Hematopoietic multipotent progenitor cell treated with erythropoietin and hydrocortisone succinate and interleukin-3 and kit ligand, for 6 days (in vitro differentiated cells): ENCODE measurements at places on chromosomes 11 and 22.

DNA sequence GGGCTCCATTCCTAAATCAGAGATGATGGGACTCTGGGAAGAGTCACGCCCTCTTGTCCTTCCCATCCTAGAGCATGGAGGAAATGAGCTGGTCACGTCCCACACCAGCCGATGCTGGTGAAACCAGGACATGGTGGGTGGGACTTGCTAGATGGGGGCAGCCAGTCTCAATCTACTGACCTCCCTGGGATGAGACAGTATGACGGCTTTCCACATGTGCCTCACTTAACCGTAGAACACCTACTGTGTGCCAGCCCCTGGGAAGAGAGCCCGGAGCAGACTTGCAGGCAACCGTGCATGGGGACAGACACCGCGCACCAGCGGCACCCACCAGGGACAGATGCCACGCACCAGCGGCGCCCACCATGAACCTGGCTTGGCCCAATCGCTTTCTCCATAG lies 3.8 kb downstream of the OSBPL5 start:
- DNase-seq = no peak

- no peak for DNase-seq
Measured at GRCh38 chr11:117781627-117782026, 15.4 kb downstream of the DSCAML1 start.

GRCh38 chr11:57487920-57488659 lies 27.4 kb downstream of the SLC43A1 start:
- DNase-seq = no peak

- no peak for DNase-seq
Measured at GRCh38 chr11:124760806-124761205, 1.3 kb downstream of the ESAM start.
